ENCODE measurements at places on chromosomes 2 and 18. TPM values are rescaled to one million over a fixed set of nuclear protein-coding genes. Genes with fewer than 3 reads are reported as not detected.

- DNase-seq: no peak
These were observed 54.3 kb upstream of the NDUFV2 start for GRCh38 chr18:9048236-9048635.

DNA sequence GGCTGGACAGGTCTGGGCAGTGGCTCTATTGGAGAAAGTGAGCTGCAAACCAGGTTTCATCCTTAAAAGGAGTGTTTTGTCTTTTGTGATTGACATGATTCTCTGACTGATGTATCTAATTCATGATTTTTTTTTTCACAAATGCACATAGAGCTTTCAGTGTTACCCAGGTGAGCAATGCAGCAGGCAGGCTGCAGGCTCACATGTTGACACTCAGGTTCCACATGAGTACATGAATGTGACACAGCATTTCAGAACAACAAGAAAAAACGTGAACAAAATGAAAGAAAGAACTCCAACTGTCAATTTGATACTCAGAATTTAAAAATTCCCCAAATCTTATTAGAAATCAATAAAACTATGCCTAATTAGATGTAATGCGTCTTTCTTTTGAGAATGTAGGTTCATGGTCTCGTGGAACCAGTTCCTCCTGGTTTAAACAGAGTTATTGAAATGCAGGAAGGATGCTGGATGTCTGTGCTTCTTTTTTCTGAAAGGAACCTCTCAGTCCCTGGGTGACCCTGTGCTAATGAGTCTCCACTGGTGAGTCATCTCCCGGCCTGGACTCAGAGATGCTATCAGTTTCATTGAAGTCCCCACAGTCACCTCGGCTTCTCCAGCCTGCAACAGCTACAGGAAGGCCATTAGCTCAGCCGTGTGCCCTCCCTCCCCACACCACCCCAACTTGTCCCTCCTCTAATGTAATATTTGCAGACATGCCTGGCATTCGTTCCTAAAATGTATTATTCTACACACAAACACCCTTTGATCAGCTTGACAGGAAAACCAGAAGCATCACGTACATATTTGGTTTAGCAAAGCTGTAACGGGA is 430.4 kb downstream of the LPIN1 start:
- peak; percentile 39 for DNase-seq

- DNase-seq: no peak
These were observed 44.8 kb downstream of the REL start for GRCh38 chr2:60925994-60926740.

GRCh38 chr2:150389447-150389846 is 98.0 kb downstream of the RND3 start:
- no peak for DNase-seq

DNA sequence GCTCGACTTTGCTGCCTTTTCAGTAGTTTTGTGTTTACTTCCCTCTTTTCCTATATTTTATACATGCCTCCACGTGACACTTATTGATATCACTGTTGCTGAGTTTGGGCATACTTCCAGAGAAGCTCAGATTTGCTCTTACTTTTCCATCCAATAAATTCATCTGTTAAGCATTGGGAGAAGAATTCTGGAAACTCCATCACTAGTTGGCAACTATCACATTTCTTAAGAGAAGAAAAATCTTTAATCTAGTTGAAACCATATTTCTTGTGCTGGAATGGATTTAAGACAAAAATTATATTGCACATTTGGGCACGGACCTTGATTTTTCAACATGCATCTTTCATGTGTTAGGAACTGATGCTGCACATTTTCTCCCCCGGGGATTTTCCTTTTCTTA is 52.6 kb upstream of the CPO start:
- DNase-seq: no peak

GRCh38 chr2:218014706-218015585 is 12.2 kb upstream of the TNS1 start:
- no peak for DNase-seq

DNA sequence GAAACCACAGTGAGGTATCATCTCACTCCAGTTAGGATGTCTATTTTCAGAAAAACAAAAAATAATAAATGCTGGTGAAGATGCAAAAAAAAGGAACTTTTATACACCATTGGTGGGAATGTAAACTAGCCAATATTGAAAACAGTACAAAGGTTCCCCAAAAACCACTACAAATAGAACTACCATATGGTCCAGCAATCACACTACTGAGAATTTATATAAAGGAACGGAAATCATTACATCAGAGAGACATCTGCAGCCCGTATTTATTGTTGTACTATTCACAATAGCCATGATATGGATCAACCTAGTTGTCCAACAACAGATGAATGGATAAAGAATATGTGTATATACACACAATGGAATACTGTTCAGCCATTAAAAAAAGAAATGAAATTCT is 52.0 kb downstream of the ORC4 start:
- no peak for DNase-seq

- DNase-seq: no peak
These were observed 8.6 kb downstream of the KANSL1L start for GRCh38 chr2:210162466-210163124.

GRCh38 chr2:23286758-23287704 is 97.9 kb upstream of the KLHL29 start:
- DNase-seq: peak; percentile 88

GRCh38 chr2:191299866-191300265 is 54.7 kb downstream of the MYO1B start:
- no peak for DNase-seq

DNA sequence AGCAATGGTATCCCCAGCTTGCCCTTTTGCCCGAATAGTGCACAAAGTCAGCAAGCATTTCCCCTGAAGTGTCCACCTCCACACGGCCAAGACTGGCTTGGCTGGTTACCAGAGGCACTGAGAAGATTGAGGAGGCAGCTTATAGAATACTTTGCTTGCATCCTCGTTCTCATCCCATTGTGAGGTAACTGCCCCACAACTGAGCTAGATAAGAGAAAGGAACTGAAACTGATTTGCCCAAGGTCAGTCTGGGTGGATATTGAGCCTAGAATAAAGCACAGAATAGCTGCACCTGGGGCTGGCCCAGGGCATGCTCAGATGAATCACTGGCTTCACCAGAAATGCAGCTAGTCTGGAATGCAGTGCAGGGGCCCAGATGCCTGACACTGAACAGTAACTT is 32.7 kb upstream of the MAP4K3 start:
- DNase-seq: no peak

DNA sequence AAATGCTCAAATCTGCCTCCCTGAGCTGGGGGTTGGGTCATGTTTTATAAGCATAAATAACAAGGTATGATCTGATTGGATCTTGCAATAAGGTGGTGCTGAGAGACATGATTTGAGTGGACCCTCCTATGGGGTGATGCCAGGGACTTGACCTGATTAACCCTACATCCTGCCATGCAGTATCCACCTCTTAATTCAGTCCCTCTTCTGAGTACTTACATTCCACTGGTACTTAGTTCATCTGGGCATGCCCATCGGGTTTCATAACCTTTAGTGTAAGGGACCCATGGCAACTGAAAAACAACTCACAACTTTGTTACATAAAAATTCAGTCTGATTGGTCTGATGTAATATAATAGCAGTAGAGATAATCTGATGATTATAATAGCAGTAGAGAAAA is 397.9 kb upstream of the HNMT start:
- DNase-seq: no peak

- no peak for DNase-seq
These were observed 8.8 kb upstream of the TTLL4 start for GRCh38 chr2:218701806-218702205.

DNA sequence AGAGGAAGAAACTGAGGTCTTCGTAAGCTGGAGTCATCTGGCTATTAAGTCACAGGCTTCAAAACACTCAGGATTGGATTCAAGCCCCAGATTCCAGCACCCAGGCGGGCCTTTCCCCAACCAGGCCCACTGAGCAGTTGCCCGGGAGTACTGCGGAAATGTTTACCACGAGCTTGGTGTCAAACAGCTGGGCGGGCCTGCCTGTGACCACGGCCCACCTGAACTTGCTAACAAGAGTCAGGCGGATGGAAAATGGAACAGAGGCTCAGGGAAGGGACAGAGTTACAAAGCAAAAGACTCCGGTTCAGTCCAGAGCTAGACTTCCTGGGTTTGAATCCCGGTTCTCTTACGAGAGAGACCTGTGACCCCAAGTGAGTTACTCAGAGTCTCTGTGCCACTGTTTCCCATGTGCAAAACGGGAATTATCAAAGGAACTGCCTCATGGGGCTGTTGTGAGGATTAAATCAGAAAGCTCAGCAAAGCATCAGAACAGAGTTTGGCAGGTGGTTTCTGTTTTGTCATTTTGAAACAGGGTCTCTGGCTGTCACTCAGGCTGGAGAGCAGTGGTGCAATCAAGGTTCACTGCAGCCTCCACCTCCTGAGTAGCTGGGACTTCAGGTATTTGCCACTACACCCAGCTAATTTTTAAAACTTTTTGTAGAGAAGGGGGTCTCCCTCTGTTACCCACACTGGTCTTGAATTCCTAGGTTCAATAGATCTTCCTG is 49.0 kb upstream of the TFCP2L1 start:
- no peak for DNase-seq

DNA sequence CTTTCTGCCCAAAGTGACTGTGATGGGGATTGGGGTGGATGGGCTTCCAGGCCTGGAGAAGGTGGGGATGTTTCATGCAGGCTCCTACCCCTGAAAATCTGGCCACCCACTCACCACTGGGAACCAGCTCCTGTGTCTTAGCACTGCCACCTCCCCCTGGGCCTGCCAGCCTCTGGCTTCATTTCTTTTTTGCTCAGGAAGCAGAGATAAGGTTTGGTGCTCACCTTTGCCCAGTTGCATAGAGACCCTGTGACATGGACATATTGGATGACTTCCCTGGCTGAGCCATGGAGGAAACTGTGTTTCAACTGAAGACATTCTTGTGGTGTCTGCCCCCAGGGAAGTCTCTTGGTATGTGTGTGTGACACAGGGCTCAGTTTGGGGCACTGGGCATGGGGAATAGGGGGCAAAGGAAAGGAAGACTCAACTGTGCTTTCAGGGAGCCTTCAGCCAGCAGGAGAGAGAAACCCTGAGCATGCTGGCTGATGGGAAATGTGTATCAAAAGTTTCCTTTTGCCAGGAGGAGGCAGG is 16.7 kb downstream of the CTIF start:
- DNase-seq: no peak

DNA sequence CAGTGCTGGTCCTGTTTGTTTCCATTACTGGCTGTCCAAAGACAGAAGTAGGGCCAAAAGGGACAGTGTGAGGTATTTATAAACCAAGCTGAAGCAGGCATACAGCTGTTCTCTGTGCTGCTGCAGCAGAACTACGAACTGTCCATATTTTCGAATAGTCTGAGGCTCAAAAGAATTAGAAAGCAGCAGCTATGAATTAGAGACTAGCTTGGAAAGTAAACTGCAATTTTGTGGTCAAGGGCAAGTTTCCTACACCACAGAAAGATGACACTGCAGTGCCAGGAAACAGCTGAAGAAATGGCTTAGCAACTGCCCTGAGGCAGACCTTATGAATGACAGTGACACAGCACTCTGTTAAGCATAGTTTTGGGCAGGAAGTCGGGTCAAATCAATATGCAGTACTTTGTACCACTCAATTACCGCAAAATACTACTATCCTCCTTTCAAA is 125.3 kb downstream of the TMEM131 start:
- no peak for DNase-seq

- DNase-seq: peak; percentile 63
These were observed 205.1 kb downstream of the NDUFA10 start for GRCh38 chr2:239819974-239820555.

- peak; percentile 48 for DNase-seq
These were observed 27.6 kb downstream of the MRPL33 start for GRCh38 chr2:27798948-27799645.

DNA sequence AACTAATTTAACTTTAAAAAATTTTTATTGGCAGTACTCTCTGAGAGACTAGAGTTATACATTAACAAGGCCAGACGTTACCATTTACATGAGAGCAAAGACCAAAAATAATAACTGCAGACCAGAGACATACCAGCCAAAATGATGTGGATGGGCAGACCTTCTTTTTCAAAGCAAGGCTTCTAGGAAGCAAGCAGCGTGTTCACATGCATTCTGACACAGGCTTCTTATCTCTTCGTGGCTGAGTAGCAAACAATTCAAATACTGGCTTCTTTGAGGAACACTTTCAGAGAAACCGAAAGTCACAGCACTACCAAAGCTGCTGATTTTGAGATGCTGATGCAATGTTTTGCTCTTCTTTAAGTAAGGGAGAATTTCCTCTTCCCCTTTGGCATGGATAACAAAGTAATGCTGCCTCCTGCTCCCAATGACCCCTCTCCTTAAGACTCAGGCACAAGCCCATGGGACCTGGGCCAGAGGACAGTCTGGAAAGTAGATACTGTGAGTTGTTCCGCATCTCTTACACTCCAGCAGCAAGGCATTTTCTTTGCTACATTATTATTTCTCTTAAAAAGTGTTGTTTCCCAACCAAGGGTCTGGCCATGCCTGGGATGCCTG is 181.9 kb downstream of the MREG start:
- DNase-seq: no peak

DNA sequence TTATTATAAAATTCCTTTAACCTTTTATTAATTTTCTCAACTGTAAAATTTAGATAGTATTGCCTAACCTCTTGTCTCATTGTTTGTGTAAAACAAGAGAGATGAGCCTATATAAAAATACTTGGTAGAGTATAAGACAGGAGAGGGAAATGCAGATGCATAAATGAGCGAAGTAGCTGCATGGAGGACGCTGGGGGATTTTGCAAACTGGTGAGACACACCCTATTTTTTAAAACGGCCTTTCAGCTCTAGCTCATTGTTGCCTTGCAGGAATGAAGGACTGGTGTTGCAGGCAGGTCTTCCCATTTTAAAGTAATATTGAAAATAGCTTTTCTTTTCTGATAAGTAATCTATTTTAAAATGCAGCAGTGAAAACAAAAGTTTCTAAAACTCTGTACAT is 435.3 kb upstream of the HNRNPA3 start:
- no peak for DNase-seq

The ASAP2 gene
- total RNA-seq: 54.8 TPM

The DPY30 gene
- total RNA-seq: 59.2 TPM

The DCDC2C gene
- not detected for total RNA-seq

The RAX gene
- total RNA-seq: not detected

The TMEM198 gene
- 4.5 TPM for total RNA-seq

The UGT1A3 gene
- 0.57 TPM for total RNA-seq

The EVA1A gene
- 28.1 TPM for total RNA-seq

The GPC1 gene
- total RNA-seq: 124 TPM

The DPP10 gene
- not detected for total RNA-seq

The IL36G gene
- not detected for total RNA-seq

The FBXO15 gene
- total RNA-seq: 3.5 TPM

The TAF4B gene
- 4.9 TPM for total RNA-seq

The PSD4 gene
- 42.0 TPM for total RNA-seq

The RGPD4 gene
- total RNA-seq: not detected

The HOXD10 gene
- 35.4 TPM for total RNA-seq

Data from kidney (tissue), 22 donors.